ENCODE measurements at places on chromosomes 3 and 15. TPM values are rescaled to one million over a fixed set of nuclear protein-coding genes. Genes with fewer than 3 reads are reported as not detected.

The NANOGP8 gene
- not detected for total RNA-seq

The SAMMSON gene
- total RNA-seq = not detected

The ADPGK gene
- total RNA-seq = 70.4 TPM

The XCR1 gene
- total RNA-seq = not detected

The SH3GL3 gene
- total RNA-seq = 0.85 TPM

The TEX55 gene
- not detected for total RNA-seq

The TMCC1 gene
- total RNA-seq = 13.2 TPM

The DET1 gene
- 5.8 TPM for total RNA-seq

The ITGB5 gene
- 419 TPM for total RNA-seq

The TGM5 gene
- total RNA-seq = not detected

The PLSCR5 gene
- total RNA-seq = not detected

The CAND2 gene
- 0.41 TPM for total RNA-seq

The ILDR1 gene
- not detected for total RNA-seq

The EPHB1 gene
- total RNA-seq = 0.23 TPM

The IMPG2 gene
- total RNA-seq = not detected

The BUB1B gene
- total RNA-seq = 27.8 TPM

The FANCD2 gene
- 20.1 TPM for total RNA-seq

The PAK6 gene
- 0.71 TPM for total RNA-seq

The SRP14 gene
- total RNA-seq = 272 TPM

The CISH gene
- total RNA-seq = 0.57 TPM

The CNTN3 gene
- not detected for total RNA-seq

The EPHB3 gene
- 0.26 TPM for total RNA-seq

The DUOXA2 gene
- not detected for total RNA-seq

The PCSK6 gene
- total RNA-seq = 10.2 TPM

The ACAP2 gene
- 7.7 TPM for total RNA-seq

The COL6A5 gene
- not detected for total RNA-seq

The RLBP1 gene
- total RNA-seq = not detected

The TERB2 gene
- total RNA-seq = not detected

The C2CD4B gene
- total RNA-seq = 0.19 TPM

The LIPH gene
- total RNA-seq = 5.1 TPM

The VPS33B gene
- 12.3 TPM for total RNA-seq

The NEK10 gene
- total RNA-seq = 1.1 TPM
